Peyer's patch (tissue), 4 donors: ENCODE measurements at places on chromosomes 2 and 18.

DNA sequence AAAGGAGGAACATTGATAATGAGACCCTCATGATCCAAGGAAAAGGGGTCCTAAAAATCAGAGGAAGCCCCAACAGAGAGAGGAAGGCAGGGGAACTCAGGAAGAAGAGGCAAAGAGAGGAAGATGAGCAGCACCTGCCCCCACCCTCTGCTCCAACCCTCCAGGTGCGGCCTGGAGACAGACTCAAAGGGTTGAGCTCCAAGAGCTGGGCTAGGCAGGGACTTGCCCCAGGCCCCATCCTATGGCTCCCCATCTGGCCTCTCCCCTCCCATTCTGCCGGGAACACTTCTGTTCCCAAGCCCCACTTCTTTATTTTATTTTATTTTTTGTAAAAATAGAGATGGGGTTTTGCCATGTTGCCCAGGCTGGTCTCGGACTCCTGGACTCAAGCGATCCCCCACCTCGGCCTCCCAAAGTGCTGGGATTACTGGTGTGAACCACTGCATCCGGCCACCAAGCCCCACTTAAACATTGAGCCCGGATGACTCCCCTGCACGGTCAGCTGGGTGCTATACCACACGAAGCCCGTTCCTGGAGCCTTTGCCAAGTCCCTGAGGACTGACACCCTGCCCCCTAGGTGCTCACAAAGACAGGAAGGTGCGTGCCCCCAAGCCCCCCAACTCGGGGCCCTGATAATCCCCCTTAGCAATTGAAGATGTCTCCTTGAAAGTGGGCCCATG is 3.8 kb upstream of the GPR55 start:
- no peak for DNase-seq

DNA sequence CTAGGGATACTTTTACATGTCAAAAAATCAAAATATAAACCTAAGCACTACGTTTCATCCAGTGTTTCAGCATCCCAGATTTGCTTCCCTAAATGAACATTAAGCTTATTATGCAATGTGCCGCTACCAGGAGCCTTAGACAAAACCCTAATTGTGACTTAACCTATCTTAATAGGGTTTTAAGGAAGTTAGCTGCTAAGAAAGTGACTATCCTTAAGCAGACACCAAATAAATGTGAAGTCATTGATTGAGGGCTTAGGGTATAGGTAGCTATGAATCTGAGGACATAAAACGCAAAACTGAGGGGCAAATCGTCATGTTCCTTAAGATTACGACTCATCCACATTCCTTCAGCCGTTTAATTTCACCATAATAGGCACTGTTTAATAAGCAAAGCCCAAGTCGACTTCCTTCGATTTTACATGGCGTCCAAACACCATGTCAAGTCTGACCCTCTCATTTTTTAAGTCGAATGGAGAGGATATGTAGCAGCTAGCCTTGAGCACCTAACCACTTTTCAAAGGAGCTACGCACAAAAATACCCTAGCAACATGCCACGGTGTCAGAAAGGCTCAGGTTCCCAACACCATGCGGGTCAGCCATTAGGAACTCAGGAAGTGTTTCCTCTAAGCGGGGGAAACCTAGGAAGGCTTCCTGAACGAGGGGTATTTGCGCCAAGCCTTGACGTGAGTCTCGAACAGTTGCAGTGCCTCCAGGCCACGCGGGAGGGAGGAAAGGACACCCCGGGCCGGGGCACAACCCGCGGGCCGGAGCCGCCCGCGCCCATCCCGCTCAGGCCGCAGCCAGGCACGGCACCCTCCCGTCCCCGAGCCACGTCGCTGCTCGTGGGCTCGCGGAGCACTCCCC is 1.0 kb downstream of the HDLBP start:
- no peak for DNase-seq

- DNase-seq, result peak; percentile 88
These were observed 81.4 kb upstream of the GATA6 start for GRCh38 chr18:22088029-22088428.

- peak; percentile 18 for DNase-seq
These were observed 235.4 kb downstream of the NDUFA10 start for GRCh38 chr2:239789711-239790110.

DNA sequence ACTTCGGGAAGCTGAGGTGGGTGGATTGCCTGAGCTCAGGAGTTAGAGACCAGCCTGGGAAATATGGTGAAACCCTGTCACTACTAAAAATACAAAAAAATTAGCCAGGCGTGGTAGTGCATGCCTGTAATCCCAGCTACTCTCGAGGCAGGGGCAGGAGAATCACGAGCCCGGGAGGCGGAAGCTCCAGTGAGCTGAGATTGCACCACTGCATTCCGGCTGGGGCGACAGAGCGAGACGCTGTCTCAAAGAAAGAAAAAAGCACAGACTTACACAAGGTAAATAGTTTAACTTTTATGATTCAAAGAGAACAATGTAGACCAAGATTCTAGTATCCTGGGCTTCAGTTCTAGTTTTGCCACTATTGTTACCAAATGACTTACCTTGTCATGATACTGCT is 37.4 kb downstream of the NCKAP1 start:
- DNase-seq, result no peak

GRCh38 chr2:48819206-48819735 is 63.7 kb upstream of the LHCGR start:
- no peak for DNase-seq

DNA sequence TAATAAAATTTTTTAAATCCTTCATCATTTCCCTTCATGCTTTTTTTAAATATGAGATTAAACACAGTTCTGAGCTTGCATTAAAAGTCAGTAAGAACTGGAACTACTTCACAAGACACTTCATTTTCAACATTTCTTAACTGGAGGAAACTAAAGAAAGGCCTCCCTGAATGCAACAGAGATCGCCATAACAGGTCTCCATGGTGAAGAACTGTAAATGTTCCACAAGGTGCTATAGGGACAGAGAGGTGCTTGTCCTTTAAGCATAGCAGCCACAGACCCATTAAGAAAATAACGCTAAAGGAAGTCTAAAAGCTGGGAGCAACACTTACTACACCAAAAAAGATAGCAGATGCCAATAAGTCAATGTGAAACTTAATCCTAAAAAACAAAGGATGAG is 8.5 kb downstream of the STAM2 start:
- no peak for DNase-seq

DNA sequence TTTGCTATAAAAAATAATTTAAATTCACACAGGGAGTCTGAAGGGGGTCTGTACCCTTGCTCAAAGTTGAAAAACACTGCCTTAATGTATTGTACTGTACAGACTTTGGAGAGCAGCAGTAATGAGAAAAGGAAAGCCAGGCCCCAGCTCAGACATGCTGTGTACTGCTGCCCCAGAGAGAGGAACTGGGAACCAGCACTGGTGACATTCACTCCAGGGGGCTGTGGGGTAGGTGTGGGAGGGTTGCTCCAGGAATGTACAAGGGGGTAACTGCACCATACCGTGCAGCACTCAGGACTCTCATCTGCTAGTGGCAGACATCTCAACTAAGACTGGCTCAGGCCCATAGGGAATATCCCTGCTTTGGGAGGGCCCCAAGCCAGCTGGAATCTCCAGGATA is 146.0 kb upstream of the RMP24 start:
- DNase-seq, result no peak

DNA sequence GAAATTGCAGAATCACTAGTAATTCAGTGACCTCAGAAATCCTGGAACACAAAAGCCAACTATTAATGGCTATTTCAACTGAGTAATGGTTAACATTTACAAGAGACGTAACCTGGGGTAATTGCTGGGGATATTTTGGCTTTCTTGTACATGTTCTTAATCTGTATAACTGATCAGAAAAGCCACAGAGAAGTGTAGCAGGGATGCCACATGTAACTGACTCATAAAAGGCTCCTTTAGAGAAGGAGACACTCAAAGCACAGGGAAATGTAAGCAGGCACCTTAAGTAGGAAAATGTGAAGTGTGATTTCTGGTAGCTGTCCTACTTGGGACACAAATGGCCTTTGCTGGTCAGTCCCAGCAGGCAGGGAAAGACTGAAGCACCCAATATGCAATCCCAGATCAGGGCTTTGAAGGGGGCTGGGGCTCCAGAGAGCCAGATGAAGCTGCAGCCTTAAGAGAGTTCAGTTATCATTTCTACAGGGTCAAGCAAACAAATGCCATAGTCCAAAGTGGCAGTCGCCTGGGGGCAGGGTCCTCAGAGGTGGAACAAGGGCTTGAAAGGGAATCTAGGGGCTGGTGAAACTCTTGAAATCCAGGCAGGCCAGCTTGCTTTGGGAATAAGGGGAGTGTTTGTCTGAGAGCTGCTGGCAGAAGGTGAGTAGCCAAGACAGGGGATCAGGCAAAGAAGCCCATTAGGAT is 7.2 kb upstream of the SPOPL start:
- DNase-seq, result no peak

DNA sequence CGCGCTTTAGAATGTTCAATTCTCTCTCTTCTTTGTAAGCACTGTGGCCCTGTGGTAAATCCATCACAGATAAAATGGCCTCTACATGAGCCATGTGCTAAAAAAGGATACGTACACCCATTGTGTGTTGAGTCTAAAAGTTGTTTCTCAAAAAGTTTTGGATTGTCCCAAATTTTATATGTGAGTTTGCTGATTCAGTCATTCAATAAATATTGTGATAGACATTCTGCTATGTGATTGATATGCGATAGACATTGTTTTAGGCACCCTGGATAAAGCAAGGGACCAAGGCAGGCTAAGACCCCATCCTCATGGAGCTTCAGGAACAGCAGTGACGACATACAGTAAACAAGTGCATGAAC is 53.5 kb downstream of the E2F6 start:
- no peak for DNase-seq

DNA sequence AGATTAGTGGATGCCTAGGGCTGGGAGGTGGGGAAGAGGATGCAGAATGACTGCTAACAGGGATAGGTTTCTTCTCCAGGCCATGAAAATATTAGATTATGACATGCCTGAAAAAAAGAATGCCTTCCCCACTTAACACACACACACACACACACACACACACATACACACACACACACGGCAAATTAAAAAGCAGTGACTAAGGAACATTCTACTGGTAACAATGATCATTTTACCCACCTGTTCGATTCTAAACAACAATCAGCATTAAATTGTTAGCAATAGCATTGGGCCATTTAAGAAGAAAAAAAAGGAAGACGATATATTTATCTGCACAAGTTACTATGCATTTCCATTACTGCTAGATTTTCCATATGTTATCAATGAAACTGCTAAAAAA is 10.8 kb downstream of the CACNB4 start:
- DNase-seq, result no peak

- DNase-seq, result no peak
These were observed 427.6 kb upstream of the DCC start for GRCh38 chr18:51912381-51912780.

- no peak for DNase-seq
These were observed 90.2 kb downstream of the CCBE1 start for GRCh38 chr18:59607078-59607379.

GRCh38 chr18:37524498-37525261 is 40.9 kb downstream of the CELF4 start:
- no peak for DNase-seq

GRCh38 chr2:217163987-217164386 is 304.1 kb upstream of the TNP1 start:
- no peak for DNase-seq

GRCh38 chr18:47730795-47731194 is 199.7 kb downstream of the SMAD2 start:
- DNase-seq, result no peak

DNA sequence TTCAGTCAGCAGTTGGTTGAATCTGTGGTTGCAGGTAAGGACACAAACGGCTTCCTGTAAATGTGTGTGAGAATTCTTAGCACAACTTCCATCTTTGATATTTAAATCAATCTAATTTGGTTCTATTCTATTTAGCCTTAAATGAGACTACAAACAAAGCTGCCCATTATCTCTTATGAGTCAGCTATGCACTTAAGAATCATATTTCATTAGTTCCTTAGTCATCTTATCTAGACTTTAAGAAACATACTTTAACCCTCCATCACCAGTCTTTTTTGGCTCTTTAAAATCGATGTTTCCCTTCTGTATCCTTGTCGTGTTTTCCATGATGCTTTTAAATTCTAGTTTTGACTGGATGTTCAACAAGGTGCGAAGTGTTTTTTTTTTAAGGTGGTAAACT is 114.4 kb upstream of the TMEM200C start:
- DNase-seq, result no peak

GRCh38 chr2:136167721-136168475 is 49.9 kb upstream of the CXCR4 start:
- no peak for DNase-seq

DNA sequence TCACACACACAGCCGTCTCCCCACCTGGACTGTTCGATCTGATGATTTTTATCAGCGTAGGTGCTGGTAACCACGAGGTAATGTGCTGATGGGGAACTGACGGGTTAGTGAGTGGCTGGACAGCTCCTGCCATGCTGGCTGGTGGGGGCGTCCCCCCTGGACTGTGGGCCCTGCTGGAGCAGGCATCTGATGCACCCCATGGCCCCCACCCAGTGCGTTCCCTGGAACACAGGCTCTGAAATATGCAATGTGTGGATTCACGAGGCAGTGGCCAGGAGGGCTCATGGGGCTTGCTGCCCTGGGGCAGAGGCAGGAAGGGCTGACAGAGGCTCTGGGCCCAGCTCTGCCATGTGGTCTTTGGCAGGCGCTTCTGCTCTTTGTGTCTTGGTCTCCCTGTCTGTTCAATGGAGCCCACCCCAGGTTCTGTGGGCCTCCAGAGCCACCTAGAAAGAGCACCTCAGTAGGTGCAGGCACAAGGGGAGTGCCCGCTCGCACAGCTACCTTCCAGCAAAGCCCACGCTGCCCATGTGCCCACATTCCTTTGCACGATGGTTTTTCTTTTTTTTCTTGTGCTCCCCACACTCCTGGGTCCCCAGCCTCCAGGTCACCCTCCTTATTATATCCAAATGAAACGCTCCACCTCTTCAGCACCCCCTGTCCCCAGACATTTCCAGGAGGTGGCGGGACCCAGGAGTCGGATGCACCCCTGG is 10.3 kb upstream of the PXDN start:
- DNase-seq, result no peak

DNA sequence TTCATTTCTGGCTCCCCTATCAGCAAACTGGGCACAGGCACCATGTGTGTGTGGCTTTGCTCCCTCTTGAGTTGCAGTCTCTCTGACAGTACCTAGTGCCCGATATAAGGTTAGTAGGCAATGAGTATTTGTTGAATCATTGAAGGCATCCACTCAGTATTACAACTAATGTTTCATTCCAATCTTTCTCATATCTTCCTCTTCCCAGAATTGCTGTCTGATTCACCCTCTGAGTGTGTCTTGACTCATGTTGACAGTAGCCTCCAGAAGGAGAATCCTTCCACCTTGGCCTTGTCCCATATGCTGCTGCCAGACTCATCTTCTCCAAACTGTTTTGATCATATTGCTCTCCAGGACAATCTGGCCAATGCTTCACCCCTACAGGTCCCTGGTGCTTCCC is 202.5 kb downstream of the LRRTM1 start:
- DNase-seq, result no peak

GRCh38 chr2:60213865-60214625 is 339.4 kb downstream of the BCL11A start:
- DNase-seq, result peak; percentile 58

DNA sequence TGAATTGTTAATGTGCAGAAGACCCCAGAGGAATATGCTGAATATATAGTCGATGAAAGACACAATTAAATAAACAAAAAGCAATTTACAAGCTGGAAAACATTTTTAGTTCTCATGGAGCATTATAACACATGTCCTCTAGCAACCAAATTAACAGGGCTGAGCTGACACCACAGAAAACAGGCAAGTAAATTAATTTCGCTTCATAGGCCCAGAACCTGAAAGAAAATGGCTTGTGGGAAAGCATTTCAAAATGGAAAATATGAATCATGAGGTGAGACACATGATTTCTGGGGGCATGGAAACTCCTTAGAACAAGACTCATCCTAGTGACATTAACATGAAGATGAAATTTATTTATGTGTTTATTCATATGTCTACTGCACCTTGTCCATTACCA is 25.0 kb upstream of the RNF152 start:
- DNase-seq, result no peak

- DNase-seq, result no peak
These were observed 241.7 kb downstream of the TGIF1 start for GRCh38 chr18:3691705-3692104.
